ENCODE measurements at places on chromosomes 7 and 10. TPM values are rescaled to one million over a fixed set of nuclear protein-coding genes. Genes with fewer than 3 reads are reported as not detected.

The TMEM196 gene
- not detected for total RNA-seq

The TMEM229A gene
- total RNA-seq = not detected

The COL13A1 gene
- total RNA-seq = not detected

DNA sequence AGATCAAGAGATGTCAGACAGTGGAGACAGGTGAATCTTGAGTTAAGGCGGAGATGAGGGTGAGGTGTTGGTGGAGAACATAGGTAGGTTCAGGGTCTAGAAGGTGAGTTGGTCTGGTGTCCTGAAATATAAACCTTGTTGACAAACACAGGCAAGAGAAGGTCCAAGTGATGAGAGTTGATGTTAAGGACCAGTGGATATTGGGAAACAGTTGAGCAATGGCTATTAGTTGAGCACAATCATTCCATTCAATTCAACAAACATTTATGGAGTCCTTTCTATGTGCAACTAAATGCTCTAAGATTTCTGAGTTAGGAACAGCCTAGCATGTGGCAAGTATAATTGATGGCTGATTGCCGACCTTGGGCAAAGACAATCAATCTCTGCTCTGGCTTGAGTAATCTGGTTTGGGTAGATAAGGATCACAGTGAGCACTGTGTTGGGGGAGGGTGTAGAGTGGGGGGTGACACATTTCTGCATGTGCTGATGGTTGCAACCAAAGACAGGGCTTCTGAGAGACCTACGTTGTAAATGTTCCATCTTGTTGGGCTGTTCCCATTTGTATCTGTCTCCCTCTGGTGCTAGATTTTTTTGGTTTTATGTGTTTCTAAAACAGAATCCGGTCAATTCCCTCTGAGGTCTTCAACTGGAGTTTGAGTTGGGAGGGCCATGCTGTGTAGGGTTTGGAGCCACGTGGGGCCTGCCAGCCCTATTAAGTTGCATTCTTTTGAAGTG, 201.1 kb downstream of the BAMBI start:
- no peak for DNase-seq
- H3K27ac ChIP-seq = no peak overlapping the region
- no peak overlapping the region for H3K4me3 ChIP-seq
- no peaks in the 10 kb centered on the region for H3K27me3 ChIP-seq

DNA sequence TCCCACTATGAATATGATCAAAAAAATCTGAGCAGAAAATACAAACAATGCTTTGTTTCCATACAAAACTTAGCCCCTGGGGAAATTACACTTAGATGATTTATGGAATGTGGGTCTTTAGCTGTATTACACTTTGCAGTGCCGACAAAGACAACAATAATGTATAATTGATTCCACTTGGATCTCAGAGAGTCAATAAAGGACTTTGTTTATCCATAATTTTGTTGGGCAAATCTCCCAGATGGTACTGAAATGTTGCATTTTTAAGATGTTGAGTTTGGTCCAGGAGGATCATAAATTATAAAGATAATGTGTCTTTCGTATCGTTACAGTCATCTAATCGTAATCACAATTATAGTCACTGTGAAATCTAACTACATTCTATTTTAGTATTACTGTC, 66.9 kb upstream of the DOCK1 start:
- H3K36me3 ChIP-seq = no peaks in the 10 kb centered on the region
- H3K4me3 ChIP-seq = no peak overlapping the region
- H3K27me3 ChIP-seq = no peaks in the 10 kb centered on the region
- H3K4me1 ChIP-seq = peaks cover 16% of the 10 kb centered on the region
- no peak for DNase-seq
- H3K27ac ChIP-seq = no peak overlapping the region

DNA sequence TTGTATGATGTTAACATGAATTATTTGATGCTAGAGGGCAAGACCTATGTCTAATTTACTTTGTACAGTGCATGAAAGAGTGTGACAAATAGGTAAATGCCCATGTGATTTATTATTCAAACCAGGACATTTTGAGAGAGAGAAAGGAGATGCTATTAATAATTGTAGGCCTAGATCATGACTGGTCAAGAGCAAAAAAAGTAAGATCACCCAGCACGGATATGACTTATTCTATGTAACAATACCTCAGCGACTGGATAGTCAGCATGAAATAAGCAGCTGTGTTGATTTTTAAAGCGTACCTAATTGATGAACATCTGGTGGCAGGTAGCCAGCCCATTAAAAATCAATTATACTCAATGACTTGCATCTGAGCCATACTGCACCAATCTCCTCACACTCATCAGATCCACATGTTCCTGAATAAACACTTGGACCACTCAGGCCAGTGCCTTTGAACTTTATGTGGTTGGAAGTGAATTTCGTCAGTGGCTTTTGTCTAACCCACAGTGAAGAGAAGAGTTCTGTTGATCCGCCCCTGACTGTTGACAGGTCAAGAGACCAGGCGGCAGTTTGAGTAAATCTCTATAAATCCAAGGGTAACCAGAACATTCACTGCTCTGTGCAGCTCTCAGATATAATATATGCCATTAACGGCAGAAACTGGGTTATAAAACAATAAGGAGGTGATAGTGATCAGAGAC, 435.3 kb downstream of the MDFIC start:
- no peak overlapping the region for H3K27ac ChIP-seq
- H3K36me3 ChIP-seq = no peaks in the 10 kb centered on the region
- no peaks in the 10 kb centered on the region for H3K4me1 ChIP-seq
- DNase-seq = no peak
- no peak overlapping the region for H3K4me3 ChIP-seq
- H3K27me3 ChIP-seq = no peaks in the 10 kb centered on the region

DNA sequence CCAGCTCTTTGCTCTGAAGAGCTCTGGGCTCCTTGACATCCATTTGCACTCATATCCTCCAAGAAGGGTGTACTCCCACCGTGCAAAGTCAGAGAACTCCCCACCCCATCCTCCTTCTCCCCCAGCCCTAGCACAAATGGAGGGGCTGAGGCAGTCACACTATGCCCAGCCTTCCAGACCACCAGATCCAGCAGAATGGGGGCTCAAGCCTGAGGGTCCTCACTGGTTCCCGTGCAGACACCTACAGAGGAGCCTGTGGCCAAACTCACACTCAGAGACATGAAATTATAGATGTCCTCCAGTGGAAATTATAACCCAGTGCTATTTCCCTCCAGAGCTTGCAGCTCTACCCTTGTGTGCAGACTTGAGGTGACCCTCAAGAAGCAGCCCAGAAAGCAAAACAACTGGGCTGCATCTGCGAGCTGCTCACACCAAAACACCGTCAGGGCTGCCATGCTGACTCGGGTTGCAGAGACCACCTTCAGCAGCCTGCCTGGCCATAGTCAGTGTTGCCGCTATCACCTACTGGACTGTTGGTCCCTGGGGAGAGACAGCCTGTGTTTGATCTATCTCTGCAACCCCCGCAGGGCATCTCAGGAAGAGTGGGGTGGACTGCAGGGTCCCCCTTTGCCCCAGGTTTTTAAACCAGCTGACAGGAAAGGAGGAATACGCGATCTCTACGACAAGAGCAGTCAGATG, 7.4 kb downstream of the ZNF488 start:
- H3K4me1 ChIP-seq = no peaks in the 10 kb centered on the region
- no peaks in the 10 kb centered on the region for H3K36me3 ChIP-seq
- H3K27me3 ChIP-seq = no peaks in the 10 kb centered on the region
- peak; percentile 87 for DNase-seq
- H3K27ac ChIP-seq = no peak overlapping the region
- H3K4me3 ChIP-seq = no peak overlapping the region

GRCh38 chr7:66542528-66543269, 86.0 kb upstream of the KCTD7 start:
- no peak overlapping the region for H3K27ac ChIP-seq
- no peaks in the 10 kb centered on the region for H3K27me3 ChIP-seq

- peaks cover 39% of the 10 kb centered on the region for H3K36me3 ChIP-seq
- H3K27ac ChIP-seq = no peak overlapping the region
- DNase-seq = no peak
- no peaks in the 10 kb centered on the region for H3K27me3 ChIP-seq
- H3K4me1 ChIP-seq = peaks cover 12% of the 10 kb centered on the region
Measured at GRCh38 chr10:102595897-102596296, 48.4 kb upstream of the TRIM8 start.

GRCh38 chr7:4174016-4174415, 508.1 kb upstream of the FOXK1 start:
- no peak overlapping the region for H3K27ac ChIP-seq
- no peak for DNase-seq
- no peak overlapping the region for H3K4me3 ChIP-seq
- H3K4me1 ChIP-seq = no peaks in the 10 kb centered on the region
- no peaks in the 10 kb centered on the region for H3K27me3 ChIP-seq

- no peak for DNase-seq
- H3K4me3 ChIP-seq = no peak overlapping the region
- no peak overlapping the region for H3K27ac ChIP-seq
- peaks cover 8% of the 10 kb centered on the region for H3K4me1 ChIP-seq
- H3K27me3 ChIP-seq = no peaks in the 10 kb centered on the region
Measured at GRCh38 chr10:60490013-60490412, 100.3 kb upstream of the ANK3 start.

DNA sequence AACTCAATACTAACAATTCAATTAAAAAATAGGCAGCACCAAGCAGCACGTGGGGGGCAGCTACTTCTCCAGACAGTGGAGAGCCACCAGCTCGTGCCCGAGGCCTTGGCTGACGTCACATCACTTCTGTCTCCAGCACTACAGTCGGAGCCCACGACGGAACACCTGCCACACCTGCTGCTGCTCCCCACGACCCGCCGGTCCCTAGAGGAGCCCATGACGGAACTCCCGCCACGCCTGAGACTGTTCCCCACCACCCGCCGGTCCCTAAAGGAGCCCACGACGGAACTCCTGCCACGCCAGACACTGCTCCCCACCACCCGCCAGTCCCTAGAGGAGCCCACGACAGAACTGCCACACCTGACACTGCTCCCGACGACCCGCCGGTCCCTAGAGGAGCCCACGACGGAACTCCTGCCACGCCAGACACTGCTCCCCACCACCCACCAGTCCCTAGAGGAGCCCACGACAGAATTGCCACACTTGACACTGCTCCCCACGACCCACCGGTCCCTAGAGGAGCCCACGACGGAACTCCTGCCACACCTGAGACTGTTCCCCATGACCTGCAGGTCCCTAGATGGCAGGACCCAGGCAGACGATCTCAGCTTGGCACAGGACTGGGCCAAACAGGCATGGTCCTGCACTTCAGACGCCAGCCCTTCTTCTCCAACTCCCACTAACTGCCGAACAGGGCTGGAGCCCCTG, 258.0 kb downstream of the ELFN1 start:
- H3K27ac ChIP-seq = no peak overlapping the region
- H3K4me1 ChIP-seq = peaks cover 10% of the 10 kb centered on the region

GRCh38 chr7:35652124-35652523, 42.8 kb downstream of the HERPUD2 start:
- no peaks in the 10 kb centered on the region for H3K27me3 ChIP-seq
- H3K27ac ChIP-seq = no peak overlapping the region
- peaks cover 4% of the 10 kb centered on the region for H3K36me3 ChIP-seq
- H3K4me3 ChIP-seq = no peak overlapping the region

GRCh38 chr7:74275401-74275881, 13.8 kb upstream of the CLIP2 start:
- DNase-seq = no peak
- H3K27me3 ChIP-seq = no peaks in the 10 kb centered on the region
- H3K27ac ChIP-seq = no peak overlapping the region
- no peak overlapping the region for H3K4me3 ChIP-seq

- DNase-seq = peak; percentile 67
- H3K4me3 ChIP-seq = no peak overlapping the region
- peak overlapping the region; percentile 47 for H3K27ac ChIP-seq
- H3K36me3 ChIP-seq = no peaks in the 10 kb centered on the region
- no peaks in the 10 kb centered on the region for H3K27me3 ChIP-seq
- peaks cover 4% of the 10 kb centered on the region for H3K4me1 ChIP-seq
Measured at GRCh38 chr10:43125274-43125845, 12.9 kb upstream of the CSGALNACT2 start.

All from vagina (tissue), 2 donors.